Panc1 (cell line): ENCODE measurements at places on chromosomes 13 and 19. TPM values are rescaled to one million over a fixed set of nuclear protein-coding genes. Genes with fewer than 3 reads are reported as not detected.

DNA sequence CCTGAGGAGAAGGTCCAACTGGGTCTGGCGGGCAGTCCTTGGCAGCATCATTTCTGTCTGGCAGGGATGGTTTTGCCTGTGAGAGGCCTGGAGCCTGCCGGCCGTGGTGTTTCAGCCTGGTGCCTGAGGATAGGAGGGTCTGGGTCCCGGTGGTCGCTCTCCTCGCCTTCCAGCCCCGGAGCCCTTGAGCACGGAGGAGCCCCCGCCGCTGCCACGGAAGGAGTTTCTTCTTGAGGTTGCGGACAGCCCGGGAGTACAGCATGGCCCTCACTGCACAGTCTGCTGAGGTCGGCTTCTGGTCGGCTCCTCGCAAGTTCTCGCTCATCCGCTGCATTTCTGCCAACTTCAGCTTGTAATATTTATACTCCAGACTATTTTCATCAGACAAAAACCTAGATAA lies 23.4 kb downstream of the SUGP2 start:
- no peak overlapping the region for H3K27ac ChIP-seq
- H3K27me3 ChIP-seq, result no peaks in the 10 kb centered on the region
- DNase-seq, result no peak
- peaks cover 21% of the 10 kb centered on the region for H3K36me3 ChIP-seq

The PLK5 gene
- not detected for total RNA-seq

The FUT1 gene
- total RNA-seq, result 0.13 TPM

- no peak for DNase-seq
- no peaks in the 10 kb centered on the region for H3K4me1 ChIP-seq
- H3K27ac ChIP-seq, result no peak overlapping the region
- no peaks in the 10 kb centered on the region for H3K36me3 ChIP-seq
- H3K4me3 ChIP-seq, result no peak overlapping the region
- H3K27me3 ChIP-seq, result no peaks in the 10 kb centered on the region
These were observed 21.1 kb downstream of the ZNF582 start for GRCh38 chr19:56372281-56372680.

DNA sequence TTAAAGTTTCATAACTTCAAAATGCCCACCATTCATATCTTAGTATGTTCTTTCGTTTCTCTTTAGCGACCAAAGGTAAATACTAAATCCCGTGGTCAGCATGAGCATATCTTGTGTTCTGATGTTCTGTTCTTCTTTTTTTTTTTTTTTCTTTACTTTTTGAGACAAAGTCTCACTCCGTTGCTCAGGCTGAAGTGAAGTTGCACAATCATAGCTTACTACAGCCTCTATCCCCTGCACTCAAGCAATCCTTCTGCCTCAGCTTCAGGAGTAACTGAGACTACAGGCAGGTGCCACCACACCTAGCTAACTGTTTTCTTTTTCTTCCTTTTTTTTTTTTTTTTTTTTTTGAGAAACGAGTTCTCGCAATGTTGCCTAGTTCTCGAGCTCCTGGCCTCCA lies 60.9 kb upstream of the ATP12A start:
- no peaks in the 10 kb centered on the region for H3K36me3 ChIP-seq
- no peaks in the 10 kb centered on the region for H3K4me1 ChIP-seq
- no peak for DNase-seq
- no peak overlapping the region for H3K4me3 ChIP-seq

DNA sequence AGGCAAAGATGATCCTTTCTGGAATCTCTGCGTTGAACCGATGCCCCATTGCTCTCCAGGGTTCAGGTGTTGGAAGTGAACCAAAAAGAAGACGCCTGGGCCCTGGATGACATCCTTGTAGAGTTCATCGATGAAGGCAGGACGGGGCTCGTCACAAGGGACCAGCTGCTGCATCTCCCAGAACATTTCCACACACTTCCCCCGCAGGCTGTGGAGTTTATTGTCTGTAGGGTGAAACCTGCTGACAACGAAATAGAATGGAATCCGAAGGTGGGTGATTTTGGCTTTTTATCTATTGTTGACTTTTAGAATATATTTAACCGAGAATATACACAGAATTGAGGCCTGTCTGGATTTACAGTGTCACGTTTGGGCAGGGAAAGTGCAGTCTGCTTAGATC lies 58.4 kb downstream of the SLC7A9 start:
- H3K4me3 ChIP-seq, result no peak overlapping the region
- no peaks in the 10 kb centered on the region for H3K36me3 ChIP-seq
- H3K27me3 ChIP-seq, result no peaks in the 10 kb centered on the region
- no peak overlapping the region for H3K27ac ChIP-seq

The FGF21 gene
- total RNA-seq, result not detected

The MYCBP2 gene
- 41.4 TPM for total RNA-seq

- no peak overlapping the region for H3K4me3 ChIP-seq
- H3K4me1 ChIP-seq, result no peaks in the 10 kb centered on the region
- no peak for DNase-seq
- H3K36me3 ChIP-seq, result no peaks in the 10 kb centered on the region
- H3K27me3 ChIP-seq, result no peaks in the 10 kb centered on the region
- H3K27ac ChIP-seq, result no peak overlapping the region
These were observed 1449.8 kb upstream of the MIR17HG start for GRCh38 chr13:89897681-89898080.

The KIR3DL1 gene
- total RNA-seq, result not detected

The CYP2A7 gene
- total RNA-seq, result not detected

GRCh38 chr13:34583181-34583580 lies 358.9 kb upstream of the NBEA start:
- H3K4me1 ChIP-seq, result no peaks in the 10 kb centered on the region
- no peaks in the 10 kb centered on the region for H3K27me3 ChIP-seq
- no peak overlapping the region for H3K27ac ChIP-seq
- no peak overlapping the region for H3K4me3 ChIP-seq
- DNase-seq, result no peak
- H3K36me3 ChIP-seq, result no peaks in the 10 kb centered on the region

The ZIC5 gene
- 5.2 TPM for total RNA-seq

DNA sequence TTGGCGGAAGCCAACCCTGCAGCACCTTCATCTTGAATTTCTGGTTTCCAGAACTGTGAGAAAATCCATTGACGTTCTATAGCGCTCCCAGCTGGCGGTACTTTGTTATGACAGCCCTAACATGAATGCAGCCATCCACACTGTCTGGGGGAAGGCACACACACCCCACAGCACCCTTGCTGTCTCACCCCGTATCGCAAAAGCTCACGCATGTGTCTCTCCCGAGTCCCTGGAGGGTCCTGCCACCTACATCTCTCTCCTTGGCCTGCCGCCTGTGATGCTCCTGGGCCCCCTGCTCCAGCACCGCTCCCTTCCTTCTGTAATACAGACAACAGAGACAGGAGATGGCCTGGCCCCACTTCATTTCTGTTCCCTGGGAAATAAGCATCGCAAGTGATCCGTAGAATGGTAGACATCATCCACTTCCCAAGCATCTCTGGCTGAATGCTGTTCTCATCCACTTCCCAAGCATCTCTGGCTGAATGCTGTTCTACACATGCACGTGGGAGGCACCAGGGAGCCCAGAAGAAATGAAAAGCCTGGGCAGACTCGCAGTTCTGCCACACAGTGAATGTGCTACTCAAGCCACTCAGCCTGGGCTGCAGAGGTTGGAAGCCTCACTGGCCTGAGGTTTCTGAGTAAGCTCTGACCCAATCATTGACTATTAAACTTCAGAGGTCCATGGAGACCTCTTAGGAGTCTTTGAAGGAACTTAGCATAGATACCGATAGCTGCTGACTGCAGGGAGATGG lies 29.6 kb downstream of the EPN1 start:
- H3K36me3 ChIP-seq, result no peaks in the 10 kb centered on the region
- no peak overlapping the region for H3K4me3 ChIP-seq
- no peaks in the 10 kb centered on the region for H3K4me1 ChIP-seq
- no peak for DNase-seq
- no peak overlapping the region for H3K27ac ChIP-seq
- H3K27me3 ChIP-seq, result no peaks in the 10 kb centered on the region

- no peak for DNase-seq
- no peak overlapping the region for H3K4me3 ChIP-seq
- no peaks in the 10 kb centered on the region for H3K27me3 ChIP-seq
- no peaks in the 10 kb centered on the region for H3K4me1 ChIP-seq
These were observed 55.1 kb downstream of the CDADC1 start for GRCh38 chr13:49302817-49303216.
